ENCODE measurements at places on chromosomes 5 and 9. TPM values are rescaled to one million over a fixed set of nuclear protein-coding genes. Genes with fewer than 3 reads are reported as not detected.

DNA sequence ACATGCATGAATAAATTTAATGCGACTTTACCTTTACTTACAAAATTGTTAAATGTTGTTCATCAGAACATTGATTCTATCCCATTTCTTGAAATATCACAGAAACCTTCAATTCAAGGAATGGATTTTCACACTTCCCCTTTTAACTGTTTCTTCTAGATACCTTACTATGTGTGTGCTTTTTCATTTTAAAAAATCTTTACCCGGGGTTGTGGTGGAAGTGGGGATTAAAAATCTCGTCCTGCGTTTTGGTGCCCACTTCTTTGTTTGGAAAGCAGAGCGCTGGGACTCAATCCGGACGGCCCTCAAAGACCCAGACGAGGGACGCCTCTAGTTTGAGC is 5.8 kb upstream of the MEF2C start:
- DNase-seq, result no peak

GRCh38 chr5:31809050-31809870 is 170.3 kb downstream of the PDZD2 start:
- peak; percentile 71 for DNase-seq

GRCh38 chr5:173012882-173013281 is 29.3 kb downstream of the ATP6V0E1 start:
- no peak for DNase-seq

Gene ELOVL7
- 10.4 TPM for total RNA-seq

Gene ZMAT2
- 73.5 TPM for total RNA-seq

All from H4 (cell line).